ENCODE measurements at places on chromosomes 7 and 10. TPM values are rescaled to one million over a fixed set of nuclear protein-coding genes. Genes with fewer than 3 reads are reported as not detected.

GRCh38 chr7:87316097-87316700 is 29.3 kb upstream of the CROT start:
- DNase-seq, result no peak

- DNase-seq, result no peak
Observed at GRCh38 chr10:52782554-52782953, 10.0 kb upstream of the MBL2 start.

DNA sequence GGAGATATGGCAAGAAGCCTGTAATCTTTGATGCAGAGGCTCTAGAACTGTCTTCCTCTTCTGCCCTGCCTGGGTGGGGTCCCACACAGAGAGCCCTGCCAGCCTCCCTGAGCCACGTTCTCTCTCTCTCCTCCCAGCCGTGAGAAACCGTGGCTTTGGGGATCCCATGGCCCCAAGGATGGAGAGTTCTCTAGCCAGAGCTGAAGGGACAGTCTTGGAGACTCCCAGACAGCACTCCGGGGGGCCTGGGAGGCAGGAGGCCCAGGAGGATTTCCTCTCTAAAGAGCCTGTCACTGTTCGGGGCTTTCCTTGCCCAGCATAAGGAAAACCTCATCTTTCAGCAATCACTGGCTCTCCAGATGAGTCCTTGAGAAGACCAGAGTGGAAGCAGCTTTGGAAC is 227.1 kb downstream of the ARHGAP12 start:
- no peak for DNase-seq

DNA sequence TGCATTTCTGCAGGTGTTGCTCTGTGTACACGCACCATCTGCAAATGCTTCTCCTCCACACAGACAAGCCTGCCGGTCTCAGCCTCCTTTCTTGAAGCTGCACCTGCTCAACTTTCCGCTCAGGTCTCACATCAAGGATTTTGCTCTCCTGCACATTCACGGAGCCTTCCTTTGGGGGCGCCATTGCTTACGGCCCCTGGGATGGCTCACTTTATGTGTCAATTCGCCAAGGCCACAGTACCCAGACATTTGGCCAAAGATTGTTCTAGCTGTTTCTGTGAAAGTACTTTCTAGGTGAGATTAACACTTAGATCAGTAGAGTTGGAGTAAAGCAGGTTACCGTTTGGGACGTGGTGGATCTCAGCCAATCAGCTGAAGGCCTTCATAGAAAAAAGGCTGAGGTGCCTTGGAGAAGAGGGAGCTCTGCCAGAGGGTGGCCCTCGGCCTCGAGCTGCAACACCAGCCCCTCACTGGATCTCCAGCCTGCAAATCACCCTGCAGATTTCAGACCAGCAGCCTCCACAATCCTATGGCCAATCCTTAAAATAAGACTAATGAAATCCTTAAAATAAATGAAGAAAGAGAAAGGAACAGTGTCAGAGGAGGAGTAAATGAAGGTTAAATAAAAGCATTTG is 39.9 kb upstream of the PPP2R2D start:
- no peak for DNase-seq

- no peak for DNase-seq
Observed at GRCh38 chr10:2145926-2146478, 408.7 kb upstream of the ADARB2 start.

- peak; percentile 21 for DNase-seq
Observed at GRCh38 chr7:30225863-30226613, 58.4 kb upstream of the ZNRF2 start.

The OSBPL3 gene
- total RNA-seq, result 3.0 TPM

The ST8SIA6 gene
- total RNA-seq, result 1.5 TPM

The TMEM26 gene
- total RNA-seq, result 5.5 TPM

The MUC12 gene
- not detected for total RNA-seq

The OPN1SW gene
- total RNA-seq, result not detected
